ENCODE measurements at places on chromosomes 7 and 10. TPM values are rescaled to one million over a fixed set of nuclear protein-coding genes. Genes with fewer than 3 reads are reported as not detected.

WNT8B gene
- polyA plus RNA-seq = not detected

DNA sequence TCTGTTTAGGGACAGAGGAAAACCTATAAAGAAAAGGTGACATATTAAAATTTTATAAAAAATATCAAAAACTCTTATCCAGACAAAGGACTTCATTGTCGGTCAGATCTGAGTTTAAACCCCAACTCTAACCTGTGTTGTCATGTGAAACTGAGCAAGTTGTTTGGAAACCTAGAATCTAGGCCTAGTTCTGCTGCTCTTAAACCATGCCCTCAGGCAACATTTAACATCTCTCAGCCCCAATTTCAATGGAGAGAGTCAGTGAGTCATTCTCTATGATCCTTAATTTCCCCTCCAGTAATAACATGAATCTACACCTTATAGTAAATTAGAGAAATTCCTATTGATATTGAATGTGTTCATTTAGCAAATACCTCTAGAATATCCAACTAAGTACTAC, 192.3 kb downstream of the IMMP2L start:
- DNase-seq = no peak

GRCh38 chr7:92750447-92750839, 85.9 kb downstream of the CDK6 start:
- no peak for DNase-seq

DNA sequence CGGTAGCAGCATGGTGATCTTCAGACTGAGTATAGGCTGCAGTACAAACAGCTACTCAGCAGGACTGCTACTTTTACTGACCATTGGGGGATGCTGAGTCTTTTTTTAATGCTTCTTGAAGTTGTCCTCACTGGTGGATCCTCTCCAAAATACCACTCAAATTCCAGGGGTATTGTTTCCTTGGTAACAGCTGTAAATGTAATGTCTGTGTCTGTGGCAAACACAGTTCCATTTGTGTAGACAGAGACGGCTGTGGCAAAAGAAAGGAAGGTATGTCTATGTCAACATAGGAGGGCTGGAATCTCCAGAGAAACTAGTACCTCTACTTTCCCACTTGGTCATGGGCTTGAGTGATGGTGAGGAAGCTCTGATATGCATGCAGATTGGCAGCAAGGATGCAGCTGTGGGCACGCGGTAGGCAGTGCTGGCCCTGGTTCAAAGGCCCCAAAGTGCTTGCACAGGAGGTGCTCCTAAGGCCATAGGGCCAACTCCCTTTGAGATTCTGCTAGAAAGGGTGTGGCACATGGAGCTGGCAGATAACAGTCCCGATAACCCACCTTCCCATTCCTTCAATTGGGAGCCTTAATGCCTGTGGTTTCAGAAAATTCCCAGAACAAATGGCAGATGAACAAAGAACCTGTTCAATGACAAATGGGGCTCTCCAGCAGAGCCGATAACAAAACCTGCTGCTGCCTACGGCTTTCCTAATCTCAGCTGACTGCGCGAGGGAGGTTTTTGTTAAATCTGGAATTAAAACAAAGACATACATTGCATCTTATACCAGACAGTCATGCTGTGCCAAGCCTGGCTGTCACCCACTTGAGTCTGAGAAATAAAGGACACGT, 43.0 kb downstream of the PKD1L1 start:
- no peak for DNase-seq

GRCh38 chr10:49288341-49289065, 10.5 kb upstream of the C10orf71 start:
- DNase-seq = no peak

- DNase-seq = no peak
Measured at GRCh38 chr10:123587110-123587509, 79.0 kb upstream of the GPR26 start.
